ENCODE measurements at places on chromosomes 7 and 10. TPM values are rescaled to one million over a fixed set of nuclear protein-coding genes. Genes with fewer than 3 reads are reported as not detected.

- DNase-seq, result no peak
These were observed 22.8 kb downstream of the CDK14 start for GRCh38 chr7:90618876-90619275.

DNA sequence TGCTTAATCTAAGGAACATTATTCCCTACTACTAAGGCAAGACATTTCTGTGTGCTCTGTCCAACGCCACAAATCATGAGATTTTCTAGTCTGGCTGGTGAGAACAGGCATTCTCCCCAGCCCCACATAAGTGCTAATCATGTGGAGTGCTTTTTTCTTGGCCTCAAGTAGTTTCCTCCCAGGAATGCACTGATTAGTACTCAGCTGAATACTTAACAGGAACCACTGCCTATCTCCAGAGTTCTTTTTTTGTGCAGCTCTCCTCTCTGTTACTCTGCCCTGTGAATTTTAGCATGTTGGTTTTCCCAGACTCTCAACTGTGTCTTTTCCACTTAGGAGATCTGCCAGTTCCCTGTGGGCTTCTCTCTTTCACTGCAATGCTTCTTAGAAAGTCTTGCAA lies 1098.5 kb upstream of the LRRTM3 start:
- no peak for DNase-seq

Gene PKD2L1
- not detected for total RNA-seq

Gene KDM7A
- total RNA-seq, result 7.9 TPM

Gene IL2RA
- 680 TPM for total RNA-seq

DNA sequence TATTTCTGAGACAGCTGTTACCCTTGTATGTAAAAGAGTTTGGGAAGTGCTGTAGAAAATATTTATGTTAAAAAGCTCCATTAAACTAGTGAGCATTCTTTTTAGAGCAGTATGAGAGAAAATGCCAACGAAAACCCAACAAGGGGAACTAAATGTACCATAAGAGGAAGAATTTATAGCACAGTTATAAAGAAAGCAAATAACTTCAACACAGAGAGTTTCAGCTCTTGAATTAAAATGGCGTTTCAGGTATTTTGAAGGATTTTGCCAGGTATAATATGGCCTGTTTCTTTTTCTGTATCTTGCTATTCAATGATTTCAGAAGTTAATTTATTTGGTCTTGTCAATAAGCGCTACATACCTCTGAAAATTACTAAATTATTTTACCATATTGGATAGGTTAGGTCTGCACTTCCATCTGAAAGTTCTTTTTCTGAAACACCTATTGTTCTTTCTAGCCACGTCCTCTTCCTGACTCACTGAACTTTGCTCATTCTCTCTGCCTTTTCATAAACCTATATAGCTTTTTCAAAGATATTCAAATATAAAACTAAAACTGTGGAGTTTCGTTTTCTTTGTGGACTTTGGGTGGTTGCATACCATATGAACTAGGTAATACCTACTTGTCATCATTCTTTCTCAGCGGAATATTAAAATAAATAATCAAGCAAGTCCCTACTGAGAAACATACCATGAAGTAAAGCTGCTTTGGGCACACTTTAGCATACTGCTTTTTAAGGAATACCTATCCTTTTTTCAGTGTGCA lies 136.1 kb downstream of the SEMA3A start:
- DNase-seq, result no peak
